ENCODE measurements at places on chromosomes 7 and 10.

DNA sequence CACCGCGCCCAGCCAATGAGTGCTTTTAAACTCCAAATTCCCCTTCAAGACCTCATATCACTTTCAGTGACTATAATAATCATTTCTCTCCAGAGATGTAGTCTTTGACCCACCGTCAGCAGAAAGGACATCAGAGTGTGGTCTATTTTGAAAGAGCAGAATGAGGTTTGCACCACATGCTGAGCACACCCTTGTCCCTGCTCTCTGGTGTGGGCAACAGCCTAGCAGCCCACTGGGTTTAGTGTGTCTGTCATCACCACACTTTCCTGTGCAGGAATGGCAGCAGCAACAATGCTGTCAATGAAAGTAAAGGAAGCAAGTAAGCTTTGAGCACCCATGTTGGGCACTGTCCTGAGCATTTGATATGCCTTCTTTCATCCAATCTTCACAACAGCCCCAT lies 122.4 kb downstream of the PLXNA4 start:
- no peak for DNase-seq

DNA sequence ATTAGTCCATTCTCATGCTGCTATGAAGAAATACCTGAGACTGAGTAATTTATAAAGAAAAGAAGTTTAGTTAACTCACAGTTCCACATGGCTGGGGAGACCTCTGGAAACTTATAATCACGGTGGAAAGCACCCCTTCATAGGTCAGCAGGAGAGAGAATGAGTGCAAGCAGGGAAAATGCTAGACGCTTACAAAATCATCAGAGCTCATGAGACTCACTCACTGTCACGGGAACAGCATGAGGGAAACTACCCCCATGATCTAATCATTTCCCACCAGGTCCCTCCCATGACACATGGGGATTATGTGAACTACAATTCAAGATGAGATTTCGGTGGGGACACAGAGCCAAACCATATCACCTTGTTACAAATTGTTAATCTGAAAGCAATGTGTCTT lies 15.8 kb downstream of the TAS2R39 start:
- no peak for DNase-seq

DNA sequence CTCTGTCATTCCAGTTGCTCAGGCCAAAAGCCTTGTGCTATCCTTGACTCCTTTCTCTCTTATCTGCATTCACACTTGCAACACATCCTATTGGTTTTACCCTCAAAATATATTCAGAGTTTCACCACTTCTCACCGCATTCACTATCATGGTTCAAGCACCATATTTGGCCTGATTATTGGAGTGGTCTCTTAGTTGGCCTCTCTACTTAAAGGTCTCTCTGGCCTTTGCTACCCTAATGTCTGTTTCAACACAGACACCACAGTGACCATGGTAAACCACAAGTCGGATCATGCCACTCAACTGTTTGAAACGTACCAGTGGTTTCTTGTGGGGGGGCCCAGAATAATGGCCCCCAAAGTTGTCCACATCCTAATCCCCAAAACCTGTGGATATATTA lies 15.2 kb upstream of the PDZD8 start:
- DNase-seq: no peak

- DNase-seq: no peak
Measured at GRCh38 chr10:78025685-78026364, 3.5 kb downstream of the POLR3A start.

GRCh38 chr10:78386509-78386908 lies 352.8 kb downstream of the RPS24 start:
- DNase-seq: no peak

DNA sequence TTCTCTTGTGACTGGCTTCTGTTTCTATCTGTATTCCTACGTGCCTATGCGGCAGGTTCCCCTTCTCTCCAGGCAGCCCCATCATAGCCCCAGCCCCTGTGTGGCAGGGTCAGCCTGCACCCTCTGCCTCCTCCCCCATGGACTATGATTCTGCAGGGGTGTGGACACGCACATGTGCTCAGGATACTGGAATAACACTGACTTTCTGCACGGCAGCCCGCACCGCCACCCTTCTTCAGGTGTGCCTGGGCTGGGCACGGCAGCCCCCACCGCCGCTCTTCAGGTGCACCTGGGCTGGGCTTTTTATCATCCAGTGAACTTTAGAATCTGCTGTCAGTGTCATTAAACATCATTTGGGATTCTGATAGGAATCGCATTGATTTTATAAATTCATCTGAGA lies 202.6 kb upstream of the PPP2R2D start:
- no peak for DNase-seq

DNA sequence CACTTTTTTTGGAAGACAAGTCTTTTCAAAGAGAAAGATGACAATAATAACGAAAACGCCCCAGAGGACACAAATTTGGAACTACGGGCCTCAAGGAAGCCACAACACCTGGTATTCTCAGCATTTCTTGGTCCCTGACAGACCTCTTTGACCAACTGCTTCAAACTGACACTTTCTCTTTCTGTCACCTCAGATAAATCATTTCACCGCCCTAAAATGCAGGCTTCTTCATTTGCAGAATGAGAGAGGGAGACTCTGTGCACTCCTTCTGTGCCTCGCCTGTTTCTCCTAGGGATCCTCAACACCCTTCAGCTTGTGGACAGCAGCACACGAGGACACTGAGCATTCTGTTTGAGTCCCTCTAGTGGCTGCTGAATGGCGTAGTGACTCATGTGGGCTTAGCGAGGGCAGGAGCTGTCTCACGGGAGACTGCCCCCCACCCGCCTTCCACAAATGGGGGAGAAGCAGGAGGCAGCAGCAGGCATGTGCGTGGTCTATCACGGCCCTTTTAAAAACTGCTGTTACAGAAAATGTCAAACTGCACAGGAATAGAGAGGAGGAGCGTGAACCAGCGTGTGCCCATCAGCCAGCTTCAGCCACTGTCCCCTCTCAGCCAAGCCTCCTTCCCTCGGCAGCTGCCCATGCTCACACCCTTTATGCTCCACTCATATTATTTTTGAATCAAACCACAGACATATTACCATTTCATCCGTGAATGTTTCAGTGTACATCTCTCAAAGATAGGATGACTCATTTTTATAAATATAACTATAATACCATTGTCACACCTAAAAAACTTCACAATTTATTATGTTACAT lies 41.4 kb downstream of the GSDME start:
- DNase-seq: no peak

DNA sequence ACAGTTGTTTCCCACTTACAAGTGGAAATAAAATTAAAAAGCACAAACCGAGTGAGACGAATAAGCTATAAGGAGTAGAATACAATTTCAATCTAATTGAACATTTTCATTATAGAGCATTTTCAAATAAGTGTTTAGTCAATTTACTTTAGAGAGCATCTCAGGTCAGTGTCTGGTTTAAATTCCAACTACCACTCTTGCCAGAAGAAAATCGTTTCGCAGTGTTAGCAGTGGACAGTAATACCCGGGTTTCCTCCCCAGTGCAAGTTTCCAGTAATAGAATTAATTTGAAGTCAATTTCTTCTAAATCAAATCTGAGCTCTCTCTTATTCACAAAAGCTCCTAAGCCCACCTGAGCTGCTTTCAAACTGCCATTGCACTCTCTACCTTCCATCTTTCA lies 45.7 kb downstream of the CREB3L2 start:
- no peak for DNase-seq

DNA sequence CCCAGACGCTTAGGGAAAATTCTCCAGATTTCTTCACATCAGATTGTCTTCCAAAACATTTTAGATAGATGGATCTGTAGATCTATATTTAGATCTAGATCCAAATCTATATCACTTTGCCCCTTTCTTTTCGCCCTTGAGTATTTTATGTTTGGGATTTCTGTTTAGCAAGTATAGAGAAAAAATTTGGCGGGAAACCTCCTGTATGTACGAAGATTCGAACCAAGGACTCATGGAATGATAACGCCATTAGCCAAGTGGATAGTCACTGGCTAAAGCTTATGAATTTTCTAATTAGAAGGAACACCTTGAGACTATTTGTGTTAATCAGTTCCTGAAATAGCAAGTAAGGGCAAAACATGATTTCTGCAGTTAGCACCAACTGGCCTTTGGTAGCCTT lies 1.2 kb downstream of the THNSL1 start:
- no peak for DNase-seq

GRCh38 chr7:101804088-101804963 lies 13.1 kb upstream of the CUX1 start:
- DNase-seq: no peak
